Stimulated activated CD4-positive, alpha-beta T cell treated with anti-CD3 and anti-CD28 coated beads, Interleukin-2, amount 100 ng/mL, for 4 hours (primary cell): ENCODE measurements at places on chromosomes 6 and 20.

- no peak for DNase-seq
Observed at GRCh38 chr6:139361211-139361610, 13.2 kb downstream of the CITED2 start.

- no peak for DNase-seq
Observed at GRCh38 chr6:134134654-134135053, 82.2 kb upstream of the SLC2A12 start.

DNA sequence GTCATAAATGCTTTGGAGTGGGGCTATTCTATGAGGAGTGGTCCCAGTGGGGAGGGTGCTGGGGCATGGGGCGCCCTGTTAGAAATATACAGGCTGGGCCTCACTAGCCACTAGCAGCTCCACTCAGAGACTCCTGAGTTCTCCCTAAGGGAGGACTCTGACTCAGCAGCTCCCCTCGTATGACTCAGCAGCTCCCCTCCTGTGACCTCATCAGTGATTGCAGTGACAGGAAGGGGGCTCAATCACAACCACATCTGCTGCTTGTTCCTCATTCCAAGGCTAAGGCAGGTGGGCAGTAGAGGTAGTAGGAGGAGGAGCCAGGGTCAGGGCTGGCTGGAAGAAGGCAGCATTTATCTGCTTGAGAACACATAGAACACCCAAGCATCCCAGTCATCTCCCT is 73.7 kb downstream of the PRND start:
- peak; percentile 44 for DNase-seq

GRCh38 chr6:121439475-121439874 is 4.0 kb downstream of the GJA1 start:
- no peak for DNase-seq
